ENCODE measurements at places on chromosomes 2 and 18. TPM values are rescaled to one million over a fixed set of nuclear protein-coding genes. Genes with fewer than 3 reads are reported as not detected.

- no peak overlapping the region for H3K4me3 ChIP-seq
- H3K27me3 ChIP-seq, result no peaks in the 10 kb centered on the region
- H3K4me1 ChIP-seq, result no peaks in the 10 kb centered on the region
- no peak overlapping the region for H3K27ac ChIP-seq
Measured at GRCh38 chr2:76251342-76251741, 540.6 kb upstream of the GCFC2 start.

- no peak for DNase-seq
- H3K4me3 ChIP-seq, result no peak overlapping the region
- H3K4me1 ChIP-seq, result no peaks in the 10 kb centered on the region
Measured at GRCh38 chr2:72722492-72723070, 103.3 kb downstream of the EXOC6B start.

DNA sequence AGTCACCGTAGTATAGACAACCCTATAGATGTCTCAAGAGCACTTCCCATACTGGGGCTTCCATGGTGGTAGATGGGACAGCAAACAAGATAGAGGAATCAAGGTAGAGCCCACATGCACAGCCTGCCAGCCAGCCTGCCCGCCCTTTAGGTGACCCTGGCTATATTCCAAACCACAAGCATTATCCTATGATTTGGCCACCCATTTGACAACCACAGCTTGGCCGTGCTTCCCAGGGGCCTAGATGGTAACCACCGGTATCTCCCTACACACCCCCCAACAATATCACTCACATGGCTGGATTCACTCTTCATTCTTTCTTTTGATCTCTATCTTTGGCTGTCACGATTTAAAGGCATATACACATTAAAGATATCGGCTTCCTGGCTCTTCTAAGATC, 85.3 kb downstream of the CDK15 start:
- H3K4me1 ChIP-seq, result peaks cover 13% of the 10 kb centered on the region
- H3K4me3 ChIP-seq, result no peak overlapping the region
- no peak for DNase-seq
- no peak overlapping the region for H3K27ac ChIP-seq
- no peaks in the 10 kb centered on the region for H3K27me3 ChIP-seq
- no peaks in the 10 kb centered on the region for H3K36me3 ChIP-seq

The VIT gene
- total RNA-seq, result 201 TPM

- no peak overlapping the region for H3K27ac ChIP-seq
- H3K4me3 ChIP-seq, result no peak overlapping the region
- no peaks in the 10 kb centered on the region for H3K27me3 ChIP-seq
- no peaks in the 10 kb centered on the region for H3K36me3 ChIP-seq
Measured at GRCh38 chr2:195682077-195682476, 25.1 kb downstream of the SLC39A10 start.

The UGT1A4 gene
- not detected for total RNA-seq

DNA sequence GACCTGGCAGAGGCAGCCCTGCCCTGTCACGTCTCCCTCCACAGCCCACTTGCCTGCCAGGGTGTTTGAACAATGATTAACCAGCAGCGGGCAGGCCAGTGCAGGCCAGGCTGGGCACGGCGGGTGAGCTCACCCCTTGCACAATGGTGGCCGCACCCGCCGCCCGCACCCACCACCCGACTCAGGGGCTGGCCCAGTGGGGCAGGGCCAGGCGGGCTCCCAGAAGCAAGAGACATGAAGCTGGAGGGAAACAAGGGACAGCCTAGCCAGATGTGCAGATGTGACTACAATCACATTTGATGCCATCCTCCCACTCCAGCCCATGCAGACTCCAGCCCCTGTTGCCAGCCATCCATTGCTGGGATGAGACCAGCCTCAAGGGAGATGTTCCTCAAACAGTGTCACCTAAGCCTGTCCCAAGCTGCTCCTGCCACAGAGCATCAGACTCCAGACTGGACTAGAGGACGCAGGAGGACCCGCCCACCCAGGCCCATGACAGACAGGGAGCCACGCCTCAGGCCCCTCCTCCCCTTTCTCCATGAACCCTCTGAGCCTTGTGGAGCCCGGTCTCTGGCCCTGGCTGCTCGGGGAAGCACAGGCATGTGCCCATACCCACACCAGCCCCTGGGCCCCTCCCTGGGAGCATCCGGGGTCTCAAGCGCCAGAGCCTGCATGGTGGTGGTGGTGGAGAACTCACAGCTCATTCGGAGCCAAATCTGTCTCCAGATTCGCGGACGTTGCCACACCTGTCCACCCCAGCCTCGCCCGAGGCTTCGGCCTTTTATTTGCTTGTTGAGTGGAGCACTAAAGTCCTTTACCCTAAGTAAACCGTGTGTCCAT, 45.0 kb downstream of the SDC1 start:
- H3K27me3 ChIP-seq, result no peaks in the 10 kb centered on the region
- DNase-seq, result no peak
- H3K36me3 ChIP-seq, result no peaks in the 10 kb centered on the region
- H3K4me3 ChIP-seq, result no peak overlapping the region

DNA sequence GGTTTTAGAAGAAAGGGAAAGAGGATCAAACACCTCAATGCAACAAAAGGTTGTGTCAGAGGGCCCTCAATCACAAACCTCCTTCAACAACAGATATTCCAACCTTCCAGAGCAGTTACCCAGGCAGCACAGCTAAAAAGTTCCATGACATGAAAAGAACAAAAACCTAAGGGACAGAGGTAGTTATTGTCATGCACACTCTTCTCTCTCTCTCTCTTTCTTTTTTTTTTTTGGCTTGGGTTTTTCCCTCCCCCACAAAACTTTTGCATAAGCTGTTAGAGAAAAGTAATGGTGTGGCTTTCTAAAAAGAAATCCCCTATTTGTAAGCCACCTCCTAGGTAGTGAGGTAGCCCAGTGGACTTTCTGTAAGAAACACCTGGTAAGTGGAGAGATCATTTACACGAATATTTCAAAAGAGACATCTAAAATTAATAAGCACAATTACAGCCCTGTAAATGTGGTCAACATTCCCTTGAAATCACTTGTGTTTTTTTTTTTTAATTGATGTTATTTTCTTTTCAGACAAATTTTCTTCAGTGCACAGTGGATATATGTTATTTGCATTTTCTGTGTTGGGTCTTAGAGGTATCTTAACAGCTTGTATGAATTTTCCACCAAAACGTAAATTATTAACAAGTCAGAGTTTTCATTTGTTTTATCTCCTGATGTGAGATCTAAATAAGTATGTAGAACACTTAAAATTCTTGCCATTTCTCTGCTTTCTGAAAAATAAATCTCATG, 48.4 kb downstream of the ZEB2 start:
- peaks cover 14% of the 10 kb centered on the region for H3K4me1 ChIP-seq
- no peaks in the 10 kb centered on the region for H3K36me3 ChIP-seq
- H3K27ac ChIP-seq, result no peak overlapping the region

The ZAP70 gene
- 3.5 TPM for total RNA-seq

GRCh38 chr2:44869761-44870160, 71.7 kb upstream of the SIX3 start:
- no peaks in the 10 kb centered on the region for H3K4me1 ChIP-seq
- no peak for DNase-seq
- H3K27me3 ChIP-seq, result no peaks in the 10 kb centered on the region
- H3K4me3 ChIP-seq, result no peak overlapping the region
- no peak overlapping the region for H3K27ac ChIP-seq

The NOSTRIN gene
- total RNA-seq, result 6.3 TPM

Data from tibial nerve (tissue), 4 donors.